ENCODE measurements at places on chromosomes 2 and 18.
A peak's percentile ranks its signal among the peaks of the same experiment; 100 is the strongest.

DNA sequence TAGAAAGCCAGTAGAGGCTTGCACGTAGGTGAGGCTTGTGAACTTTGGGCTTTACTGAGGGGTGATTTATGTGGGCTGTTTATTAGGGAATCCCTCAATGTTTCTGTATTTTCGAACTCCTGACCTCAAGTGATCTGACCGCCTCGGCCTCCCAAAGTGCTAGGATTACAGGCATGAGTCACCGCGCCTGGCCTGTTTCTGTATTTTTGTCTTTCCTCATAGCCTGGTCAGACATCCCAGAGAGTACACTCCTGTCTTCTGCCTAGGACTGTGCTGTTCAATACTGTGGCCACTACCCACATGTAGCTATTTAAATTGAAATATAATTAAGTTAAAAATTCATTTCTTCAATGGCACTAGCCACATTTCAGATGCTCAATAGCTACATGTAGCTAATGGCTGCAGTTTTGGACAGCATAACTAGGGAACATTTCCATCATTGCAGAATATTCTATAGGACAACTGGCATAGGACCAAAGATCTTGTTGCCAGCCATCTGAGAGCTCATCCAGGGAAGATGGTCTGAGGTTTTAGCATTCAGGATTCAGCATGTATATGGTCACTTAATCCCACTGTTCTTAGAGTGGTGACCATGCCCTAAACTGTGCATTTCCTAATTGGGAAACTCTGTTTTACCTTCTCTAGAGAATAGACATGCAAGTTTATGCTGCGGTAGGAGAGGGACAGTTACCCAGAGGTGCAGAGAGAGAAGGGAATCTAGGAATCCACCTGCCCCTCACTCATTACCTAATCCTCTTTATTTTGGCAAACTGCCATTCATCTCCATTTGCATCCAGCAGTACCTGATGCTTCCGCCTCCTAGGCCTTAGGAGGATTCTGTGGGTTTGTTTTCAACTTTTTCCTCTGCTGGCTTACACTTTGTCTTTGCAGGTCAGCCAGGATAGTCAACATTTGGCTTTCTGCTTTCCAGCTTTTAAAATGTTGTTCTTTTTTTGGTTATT is 64.4 kb downstream of the LCLAT1 start:
- no peak for DNase-seq

DNA sequence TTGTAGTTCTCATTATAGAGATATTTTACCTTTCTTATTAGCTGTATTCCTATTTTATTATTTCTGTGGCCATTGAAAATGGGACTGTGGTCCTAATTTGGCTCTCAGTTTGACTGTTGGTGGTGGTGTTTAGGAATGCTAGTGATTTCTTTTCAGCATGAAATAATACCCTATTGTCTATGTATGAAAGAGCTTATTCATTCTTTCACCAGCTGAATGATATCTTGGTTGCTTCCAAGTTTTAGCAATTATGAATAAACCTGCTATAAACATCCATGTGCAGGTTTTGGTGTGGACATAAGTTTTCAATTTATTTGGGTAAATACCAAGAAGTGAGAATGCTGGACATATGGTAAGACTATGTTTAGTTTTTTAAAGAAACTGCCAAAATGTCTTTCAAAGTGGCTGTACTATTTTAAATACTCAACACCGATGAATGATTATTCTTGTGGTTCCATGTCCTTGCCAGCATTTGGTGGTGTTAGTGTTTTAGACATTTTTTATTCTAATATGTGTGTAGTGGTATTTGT is 501.6 kb upstream of the GYPC start:
- no peak for DNase-seq

DNA sequence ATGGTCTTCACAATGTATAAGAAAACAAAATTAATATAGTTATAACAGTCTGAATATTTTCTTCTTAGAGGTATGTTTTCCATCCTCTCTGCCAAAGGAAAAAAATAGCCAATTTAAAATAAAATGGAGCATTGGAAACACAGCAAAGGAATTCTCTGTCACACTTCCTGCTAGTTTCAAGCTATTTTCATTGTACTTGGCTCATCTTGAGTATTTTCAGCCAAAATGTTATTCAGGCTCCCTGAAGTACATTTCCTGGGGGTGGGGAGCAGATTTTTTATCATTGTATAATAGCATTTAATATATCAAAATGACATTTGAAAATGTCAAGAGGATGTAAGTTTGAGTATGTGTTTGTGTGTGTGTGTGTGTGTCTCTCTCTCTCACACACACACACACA is 463.6 kb upstream of the REG3G start:
- DNase-seq: no peak

DNA sequence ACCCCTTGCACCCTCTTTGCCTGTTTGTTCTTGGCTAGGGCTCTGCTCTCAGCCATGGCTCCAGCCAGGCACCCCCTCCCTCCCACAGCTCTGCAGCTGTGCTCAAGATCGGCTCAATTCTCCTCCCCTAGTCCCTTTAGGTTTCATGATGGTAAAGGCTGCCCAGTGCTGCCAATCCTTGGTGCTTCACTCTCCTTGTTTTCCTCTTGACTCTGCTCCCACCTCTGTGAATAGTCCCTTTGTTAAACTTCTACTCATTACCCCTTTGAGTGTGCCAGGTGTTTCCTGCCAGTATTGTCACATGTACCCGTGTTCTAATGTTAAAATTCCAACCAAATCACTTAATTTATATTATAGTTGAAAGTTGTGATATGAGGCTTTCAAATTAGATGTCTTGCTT is 101.0 kb upstream of the CERS6 start:
- DNase-seq: no peak

GRCh38 chr2:47870641-47871540 is 35.4 kb downstream of the FBXO11 start:
- DNase-seq: no peak

DNA sequence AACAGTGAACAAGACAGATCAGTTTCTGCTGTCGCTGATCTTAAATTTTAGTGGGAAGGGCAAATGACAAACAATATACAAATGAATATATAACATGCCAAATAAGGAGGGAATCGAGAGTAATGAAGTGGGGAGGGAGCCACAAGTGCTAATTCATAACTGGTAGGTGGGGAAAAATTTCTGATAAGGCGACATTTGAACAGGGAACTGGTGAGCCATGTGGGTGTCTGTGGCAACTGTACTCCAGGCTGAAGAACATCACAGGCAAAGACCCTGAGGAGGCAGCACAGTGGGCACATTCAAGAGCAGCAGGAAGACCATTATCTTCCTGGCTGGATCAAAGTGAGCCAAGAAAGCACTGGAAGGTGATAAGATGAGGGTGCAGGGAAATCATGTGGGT is 51.6 kb upstream of the CD28 start:
- no peak for DNase-seq

DNA sequence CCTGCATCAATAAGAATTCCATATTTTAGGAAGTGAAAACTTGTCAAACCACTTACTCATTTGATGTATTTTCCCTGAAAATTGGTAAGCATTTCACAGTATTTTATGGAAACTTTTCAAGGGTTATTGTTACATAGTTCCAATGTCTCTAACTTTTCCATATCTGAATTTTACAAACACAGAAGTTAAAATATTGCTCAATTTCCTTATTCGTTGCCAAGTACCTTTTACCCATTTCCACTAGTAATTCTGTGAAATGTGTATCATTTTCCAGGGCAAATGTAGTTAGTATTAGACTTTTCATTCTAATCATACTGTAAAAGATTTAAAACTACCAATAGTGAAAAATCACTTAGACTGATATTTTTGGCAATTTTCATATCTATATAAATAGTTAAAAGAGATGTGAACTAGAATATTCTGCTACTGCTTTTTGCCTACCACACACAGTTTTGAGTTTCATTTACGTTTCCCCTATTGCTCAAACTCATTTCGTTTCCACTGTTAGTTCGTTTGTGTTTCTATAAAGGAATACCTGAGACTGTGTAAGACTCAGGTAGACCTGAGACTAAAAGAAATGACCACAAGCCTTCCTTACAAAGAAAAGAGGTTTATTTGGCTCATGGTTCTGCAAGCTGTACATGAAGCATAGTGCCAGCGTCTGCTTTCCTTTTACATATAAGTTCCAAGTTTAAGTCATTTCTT is 86.3 kb downstream of the PMS1 start:
- no peak for DNase-seq

GRCh38 chr2:223896833-223897311 is 48.3 kb downstream of the WDFY1 start:
- DNase-seq: no peak

DNA sequence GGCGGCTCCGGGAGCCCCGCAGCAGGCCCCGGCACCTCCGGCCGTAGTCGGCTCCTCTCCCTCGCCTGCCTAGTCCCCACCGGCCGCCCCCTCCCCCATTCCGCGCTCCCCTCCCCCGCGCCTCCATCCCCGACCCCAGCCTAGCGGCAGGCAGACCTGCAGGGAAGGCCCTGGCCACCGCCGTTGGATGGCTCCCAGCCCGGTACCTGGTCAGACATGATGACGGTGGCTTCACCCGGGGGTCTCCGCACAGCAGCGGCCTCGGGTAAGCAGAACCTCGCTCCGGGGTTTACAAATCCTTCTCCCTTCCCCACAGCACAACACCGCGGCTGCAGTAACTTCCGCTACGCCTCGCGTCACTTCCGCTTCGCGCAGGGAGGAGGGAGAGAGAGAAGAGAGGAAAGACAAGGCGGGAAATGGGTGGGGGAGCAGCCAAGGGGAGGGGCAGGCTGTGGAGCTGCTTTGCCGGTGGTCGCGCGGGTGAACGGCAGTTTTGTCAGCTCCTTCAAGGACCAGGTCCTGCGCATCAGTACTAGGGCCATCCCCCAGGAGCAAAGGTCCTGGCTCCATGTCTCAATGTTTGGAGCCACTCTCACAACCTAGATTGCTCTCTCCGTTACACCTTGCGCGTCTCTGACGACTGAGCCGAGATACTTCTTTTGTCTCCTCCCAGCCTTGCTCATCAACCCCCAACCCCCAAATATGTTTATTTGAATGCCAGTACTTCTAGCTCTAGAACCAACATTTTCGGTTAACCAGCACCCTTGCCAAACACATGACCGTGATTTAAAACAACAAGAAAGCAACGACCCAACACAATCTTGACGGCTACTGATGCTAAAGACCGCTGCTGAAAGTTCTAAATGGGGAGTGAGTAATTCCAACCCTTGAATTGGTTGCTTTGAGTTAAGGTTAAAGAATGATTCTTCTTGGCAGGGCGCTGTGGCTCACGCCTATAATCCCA is at the start of gene SUMO1:
Gene SUMO1, minus strand, starts transcription at position 364 of the 964 bp plus-strand sequence. Its CDS starts 146 bp downstream, at position 218.
- peak; percentile 92 for DNase-seq

DNA sequence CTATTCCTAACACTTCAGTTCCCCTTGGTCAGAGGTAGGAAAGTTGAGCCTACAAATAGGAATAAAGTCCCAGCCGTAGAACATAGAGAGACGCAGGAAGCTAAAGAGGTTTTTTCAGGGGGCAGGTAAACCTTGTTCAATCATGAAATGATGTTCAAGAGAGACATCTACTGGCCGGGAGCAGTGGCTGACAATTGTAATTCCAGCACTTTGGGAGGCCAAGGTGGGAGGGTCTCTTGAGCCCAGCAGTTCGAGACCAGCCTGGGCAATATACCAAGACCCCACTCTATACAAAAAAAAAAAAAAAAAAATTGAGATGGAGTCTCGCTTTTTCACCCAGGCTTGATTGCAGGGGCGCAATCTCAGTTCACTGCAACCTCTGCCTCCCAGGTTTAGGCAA is 66.7 kb upstream of the DNAJC10 start:
- no peak for DNase-seq

DNA sequence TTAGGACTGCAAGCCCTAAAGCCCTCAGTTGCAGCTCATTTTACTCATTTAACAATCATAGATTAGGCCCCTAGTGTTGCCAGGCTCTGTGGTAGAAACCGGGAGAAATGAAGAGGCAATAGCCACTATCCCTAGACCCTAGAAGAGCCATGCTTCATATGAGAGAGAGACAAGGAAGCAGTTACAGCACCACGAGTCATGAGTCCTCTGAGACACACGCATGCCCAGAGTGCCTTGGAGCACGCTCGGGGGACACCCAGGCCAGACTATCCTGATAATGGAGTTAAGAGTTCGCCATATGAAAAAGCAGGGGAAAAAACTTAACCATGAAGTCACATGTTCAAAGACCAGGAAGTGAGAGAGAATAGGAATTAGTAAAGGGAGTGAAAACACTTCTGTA is 321.5 kb upstream of the PKDCC start:
- DNase-seq: no peak

All from natural killer cell treated with Interleukin-12 subunit alpha and Interleukin-12 subunit beta and Interleukin-15 and Interleukin-18, amount 100 ng/mL, for 72 hours (primary cell).